ENCODE measurements at places on chromosomes 2 and 18.
A peak's percentile ranks its signal among the peaks of the same experiment; 100 is the strongest.

DNA sequence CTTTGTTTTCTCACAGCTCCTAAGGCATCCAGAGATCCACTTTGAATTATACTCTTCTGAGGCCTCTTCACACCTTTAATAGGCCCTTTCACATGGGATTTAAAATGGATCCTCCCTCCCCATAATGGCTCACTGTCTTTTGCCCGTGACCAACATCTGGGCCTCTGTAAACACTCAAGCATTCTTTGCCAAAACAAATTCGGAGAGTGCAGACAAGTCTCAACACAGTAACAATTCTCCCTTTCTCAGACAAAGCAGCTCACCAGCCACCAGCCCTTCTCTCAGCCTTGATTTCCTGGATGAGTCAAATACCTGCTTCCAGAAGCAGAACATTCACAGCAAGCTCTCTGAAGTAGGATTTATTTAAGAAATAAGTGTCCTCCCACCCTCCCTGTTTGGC, 14.0 kb upstream of the IMP4 start:
- no peak for DNase-seq

GRCh38 chr2:235037604-235038166, 85.9 kb downstream of the SH3BP4 start:
- DNase-seq, result no peak

DNA sequence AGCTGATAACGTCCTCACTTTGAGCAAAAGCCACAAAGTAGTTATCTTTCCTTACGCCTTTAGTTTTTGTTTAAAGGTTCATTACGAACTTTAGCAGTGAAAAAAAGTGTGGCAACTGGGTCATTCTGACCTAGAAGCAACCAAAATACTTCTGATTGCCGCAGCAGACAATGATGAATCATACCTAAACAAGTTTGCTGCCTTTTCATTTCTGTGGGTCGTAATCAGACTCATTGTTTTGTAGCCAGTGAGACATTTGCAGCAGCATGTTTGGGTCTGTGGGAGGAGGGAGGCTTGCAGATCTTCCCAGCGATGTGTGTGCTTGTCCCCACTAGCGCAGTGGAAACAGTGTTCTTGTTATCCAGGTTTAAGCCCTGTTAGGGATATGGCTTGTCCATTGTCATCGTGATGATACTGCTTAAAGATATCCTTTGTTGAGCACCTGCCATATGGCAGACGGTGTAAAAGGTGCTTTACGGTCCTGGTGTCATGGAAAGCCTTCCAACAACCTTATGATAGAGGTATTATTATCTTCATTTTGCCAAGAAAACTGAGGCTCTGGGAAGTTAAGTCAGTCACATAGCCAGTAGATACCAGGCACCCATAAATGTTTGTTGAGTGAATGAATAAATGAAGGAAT, 1.3 kb upstream of the GREB1 start:
- DNase-seq, result no peak

GRCh38 chr18:57906852-57907251, 103.7 kb upstream of the ATP8B1 start:
- DNase-seq, result no peak

- peak; percentile 28 for DNase-seq
Measured at GRCh38 chr2:237922641-237923361, 44.0 kb upstream of the UBE2F start.

DNA sequence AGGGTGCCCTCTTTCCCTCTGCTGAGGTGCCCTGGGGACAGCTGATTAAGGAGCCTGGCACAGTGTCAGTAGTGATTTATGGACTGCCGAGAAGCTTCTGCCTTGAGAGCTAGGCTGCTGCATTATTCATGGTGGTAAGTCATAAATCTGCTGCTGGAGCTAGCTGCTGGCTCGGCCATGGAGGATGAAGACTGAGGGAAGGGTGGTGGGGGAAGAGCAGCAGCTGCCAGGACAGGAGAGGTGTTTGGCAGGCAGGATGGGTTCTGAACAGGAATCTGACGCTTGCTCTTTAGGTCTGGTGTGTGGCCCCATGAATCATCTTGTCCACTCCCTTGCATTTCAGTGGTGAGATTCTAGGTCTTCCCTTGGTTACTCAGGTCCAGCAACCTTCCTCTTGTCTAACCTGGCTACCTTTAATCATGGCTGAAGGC, 296.3 kb downstream of the DYSF start:
- DNase-seq, result no peak

DNA sequence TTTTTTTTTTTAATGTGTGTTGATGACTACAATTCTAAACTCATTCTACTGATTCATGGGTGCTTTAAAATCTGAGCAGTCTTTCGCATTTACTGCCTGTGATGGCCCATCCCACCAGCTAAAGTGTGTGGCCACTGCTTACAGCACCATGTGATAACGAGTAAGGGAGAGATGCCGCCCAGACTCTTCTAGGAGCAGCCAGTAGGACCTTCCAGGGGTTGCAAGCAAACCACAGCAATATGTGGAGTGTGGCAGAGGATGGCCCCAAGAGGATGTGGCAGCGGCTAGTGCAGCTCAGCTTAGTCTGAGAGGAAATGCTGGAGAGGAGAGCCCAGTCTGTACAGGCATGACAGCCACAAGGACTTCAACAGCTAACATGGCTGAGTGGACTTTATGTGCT, 14.9 kb downstream of the IL1B start:
- DNase-seq, result no peak

DNA sequence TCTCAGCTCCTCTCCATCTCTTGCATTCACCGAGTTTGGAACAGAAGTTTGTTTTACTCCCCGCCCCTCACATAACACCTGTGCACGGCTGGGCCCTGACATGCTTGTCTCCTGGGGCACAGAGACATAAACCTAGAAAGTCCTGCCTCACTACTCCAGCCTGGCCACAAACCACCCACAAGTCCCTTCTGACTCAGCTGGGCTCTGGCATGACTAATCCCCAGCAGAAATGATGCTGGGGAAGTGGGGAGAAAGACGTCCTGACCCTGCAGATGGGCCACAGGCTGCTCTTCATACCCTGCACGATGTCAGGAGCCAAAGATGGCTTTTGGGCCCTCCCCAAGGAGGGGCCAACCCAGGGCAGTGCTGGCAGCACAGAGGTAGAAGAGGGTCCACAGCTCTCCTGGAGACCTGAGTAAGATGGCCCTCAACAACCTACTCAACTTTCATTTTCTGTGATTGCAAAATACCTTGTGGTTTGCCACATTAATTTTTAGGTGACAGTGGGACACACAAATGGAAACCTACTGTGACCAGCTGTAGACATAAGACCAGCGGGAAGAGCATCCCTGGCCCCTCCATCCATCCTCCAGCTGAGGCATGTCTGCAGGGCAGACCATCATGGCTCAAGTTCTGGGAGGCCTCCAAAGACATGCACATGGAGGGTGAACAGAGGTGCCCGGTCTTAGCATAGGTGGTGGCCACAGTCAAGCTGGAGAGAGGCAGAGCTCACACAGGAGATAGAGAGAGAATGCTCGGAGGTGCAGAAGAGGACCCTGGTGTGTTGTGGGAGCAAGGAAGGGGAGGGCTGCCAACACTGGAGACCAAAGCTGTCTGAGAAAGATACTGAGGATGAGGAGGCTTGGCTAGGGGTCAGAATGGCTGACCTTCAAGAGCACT, 40.0 kb downstream of the DNMT3A start:
- DNase-seq, result peak; percentile 68

GRCh38 chr2:195388028-195388427, 269.0 kb upstream of the SLC39A10 start:
- no peak for DNase-seq

DNA sequence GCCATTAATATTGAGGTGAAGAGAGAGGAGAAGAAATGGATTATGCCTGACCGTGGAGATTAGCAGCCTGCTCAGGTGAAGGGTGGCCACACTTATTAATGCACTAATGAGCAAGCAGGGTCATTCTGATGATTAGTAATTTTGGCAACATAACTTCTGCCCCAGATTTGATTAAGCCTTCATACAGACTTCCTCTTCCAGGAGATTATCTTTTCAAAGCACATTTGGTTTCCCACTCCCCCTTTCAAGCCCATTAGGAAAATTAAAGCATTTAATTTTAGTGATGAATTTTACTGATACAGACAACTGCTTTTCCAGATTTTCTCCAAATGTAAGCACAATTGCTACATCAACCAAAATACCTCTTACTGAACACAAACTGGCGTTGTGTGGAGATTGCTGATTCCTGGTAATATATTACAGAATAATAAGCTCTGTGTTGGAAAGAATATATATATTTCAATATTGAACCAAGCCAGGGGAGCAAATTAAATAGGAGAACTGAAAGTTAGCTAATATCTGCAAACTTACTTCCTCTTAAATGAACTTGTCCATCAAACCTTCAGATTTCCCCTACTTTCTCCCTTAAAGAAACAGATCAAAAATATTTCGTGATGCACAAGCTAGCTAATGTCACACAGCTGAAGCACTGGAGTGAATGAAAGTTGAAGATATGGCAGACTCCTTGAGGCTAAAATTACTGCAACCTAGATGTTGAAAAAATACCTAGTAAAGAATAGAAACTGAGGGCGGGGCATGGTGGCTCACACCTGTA, 140.8 kb downstream of the FAM210A start:
- DNase-seq, result no peak

DNA sequence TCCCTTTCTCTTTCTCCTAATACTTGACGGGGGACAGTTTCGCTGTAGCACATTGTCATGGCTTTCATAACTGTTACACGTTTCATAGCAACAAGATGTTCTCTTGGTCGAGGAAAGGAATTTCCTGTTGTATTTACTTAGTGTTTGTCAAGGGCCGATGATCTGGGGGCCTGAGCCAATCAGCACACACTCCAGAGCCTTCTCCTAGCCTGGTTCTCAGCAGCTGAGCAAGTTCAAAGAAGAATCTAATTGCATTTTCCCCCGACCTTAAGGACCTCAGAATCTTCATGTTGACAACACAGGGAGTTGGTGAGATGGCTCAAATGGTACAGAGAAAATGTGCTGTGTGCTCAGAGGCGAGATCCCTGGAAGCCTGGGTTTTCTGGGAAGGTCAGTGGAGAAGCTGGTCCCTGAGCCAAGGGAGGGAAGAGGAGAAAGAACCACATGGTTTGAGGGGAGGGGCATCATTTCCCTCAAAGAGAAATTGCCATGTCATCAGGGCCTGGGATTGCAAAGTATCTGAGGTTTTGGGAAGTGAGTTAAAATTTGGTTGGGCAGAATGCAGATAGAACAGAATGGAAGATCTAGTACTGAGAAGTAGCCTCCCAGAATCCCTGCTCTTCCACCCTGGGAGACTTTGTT, 76.9 kb upstream of the AGAP1 start:
- no peak for DNase-seq

DNA sequence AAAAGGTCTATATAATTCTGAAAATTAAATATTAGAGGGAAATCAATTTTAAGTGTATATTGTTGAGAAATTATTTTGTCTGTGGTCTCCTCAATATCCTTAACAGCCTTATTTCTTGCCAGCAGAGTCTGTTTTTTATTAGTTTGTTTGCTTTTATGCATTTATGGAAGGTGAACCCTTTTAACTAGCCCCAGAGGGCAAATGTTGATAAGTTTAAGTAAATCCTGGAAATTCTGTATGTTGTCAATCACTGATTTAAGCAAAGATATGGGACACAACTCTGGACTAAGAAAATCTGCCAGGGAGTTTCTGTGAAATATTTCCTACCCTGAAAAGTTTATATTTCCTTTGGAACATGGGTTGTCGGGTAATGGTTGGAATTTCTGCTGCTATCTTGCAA, 339.5 kb upstream of the COL3A1 start:
- DNase-seq, result no peak

DNA sequence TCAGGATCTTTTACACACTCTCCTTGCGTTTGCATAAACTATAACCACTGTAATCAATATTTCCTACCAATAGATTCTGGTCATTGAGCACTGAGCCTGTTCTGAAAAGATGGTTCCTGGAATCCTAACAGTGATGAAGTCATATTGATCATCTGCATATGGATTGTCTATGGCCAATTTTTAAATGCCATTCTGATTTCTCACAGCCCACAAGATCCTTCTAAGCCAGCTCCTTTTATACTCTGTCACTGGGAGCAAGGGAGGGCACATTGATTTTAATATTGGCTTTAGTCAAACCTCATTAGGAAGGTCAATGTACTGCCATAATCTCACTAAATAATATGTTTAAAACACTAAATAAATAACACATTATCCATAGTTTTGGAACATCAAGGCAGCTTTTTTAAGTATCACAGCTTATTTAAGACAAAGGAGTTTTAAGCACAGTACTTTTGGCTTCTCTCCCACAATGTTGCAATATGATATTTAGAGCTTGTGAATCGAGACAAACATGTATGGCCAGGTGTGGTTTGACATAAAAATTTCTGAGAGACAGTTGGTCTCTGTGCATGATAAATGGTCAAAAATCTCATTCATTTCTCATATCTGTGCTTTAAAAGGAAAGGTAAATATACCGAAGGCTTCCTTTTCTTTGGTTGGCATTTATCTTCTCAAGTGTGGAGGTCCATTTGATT, 267.3 kb downstream of the MTX2 start:
- no peak for DNase-seq

- no peak for DNase-seq
Measured at GRCh38 chr18:23938043-23938756, 76.4 kb upstream of the TTC39C start.

DNA sequence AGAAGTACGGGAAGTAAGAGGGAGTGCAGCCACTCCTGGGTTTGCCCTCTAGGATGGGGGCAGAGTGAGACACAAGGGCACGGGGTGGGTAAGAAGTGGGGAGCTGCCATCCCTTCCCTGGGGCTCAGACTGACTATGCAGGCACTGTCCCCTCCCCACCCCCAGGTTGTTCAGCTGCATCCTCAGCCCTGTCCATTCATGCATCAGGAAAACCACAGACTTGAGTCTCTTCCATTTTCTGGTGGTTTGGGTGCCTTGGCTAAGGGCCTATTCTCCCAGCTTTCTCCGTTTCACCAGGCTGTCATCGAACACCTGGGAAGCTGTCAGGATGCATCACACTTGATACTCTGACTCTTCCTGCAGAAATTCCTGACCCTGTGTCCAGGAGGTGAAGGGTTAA, 111.9 kb downstream of the TFCP2L1 start:
- DNase-seq, result no peak

DNA sequence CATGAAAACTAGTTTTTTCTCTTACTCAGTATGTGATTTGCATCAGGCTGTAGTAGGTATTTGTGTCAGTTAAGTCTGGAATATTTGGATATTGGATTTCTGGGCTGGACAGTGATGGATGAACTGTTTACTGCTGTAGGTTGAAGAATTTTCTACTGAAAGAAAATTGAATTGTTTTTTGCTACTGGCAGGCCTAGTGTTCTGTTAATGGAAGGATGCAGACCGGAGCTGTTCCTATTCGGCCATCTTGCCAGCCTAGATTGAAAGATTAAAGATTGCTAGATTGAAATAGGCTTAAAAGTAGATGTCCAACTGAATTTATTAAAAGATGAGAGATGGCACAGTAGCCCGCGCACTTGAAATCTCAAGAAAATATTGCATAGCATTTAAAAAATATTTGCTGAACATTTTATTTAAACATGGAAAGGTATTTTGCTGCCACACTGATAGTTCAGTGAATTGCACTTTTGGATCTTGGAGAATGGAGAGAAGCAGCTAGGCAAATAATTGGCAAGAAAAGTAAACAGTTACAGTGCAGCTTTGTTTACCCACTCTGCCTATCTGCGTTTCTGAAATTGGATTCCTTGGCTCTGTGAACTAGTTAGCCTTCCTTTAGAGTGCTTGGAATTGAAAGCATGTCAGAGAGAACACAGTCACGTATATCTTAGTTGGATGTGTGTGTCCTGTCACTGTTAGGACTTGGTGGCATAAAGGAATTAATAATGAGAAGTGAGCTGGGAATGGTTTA, 54.1 kb downstream of the EPB41L5 start:
- no peak for DNase-seq

- no peak for DNase-seq
Measured at GRCh38 chr18:44601447-44601846, 79.2 kb upstream of the SETBP1 start.

GRCh38 chr2:154386186-154386585, 312.3 kb upstream of the KCNJ3 start:
- DNase-seq, result no peak

GRCh38 chr2:241215421-241215820, 26.9 kb downstream of the ANO7 start:
- DNase-seq, result no peak
